ENCODE measurements at places on chromosomes 1 and 21. TPM values are rescaled to one million over a fixed set of nuclear protein-coding genes. Genes with fewer than 3 reads are reported as not detected.

DIO1 gene
- not detected for total RNA-seq

OR14A16 gene
- not detected for total RNA-seq

FCRL3 gene
- not detected for total RNA-seq

SPRR2F gene
- 1.3 TPM for total RNA-seq

SELENOF gene
- total RNA-seq: 70.0 TPM

OPTC gene
- total RNA-seq: not detected

NUCKS1 gene
- total RNA-seq: 39.2 TPM

CLEC20A gene
- total RNA-seq: not detected

- H3K4me3 ChIP-seq: no peak overlapping the region
- H3K4me1 ChIP-seq: peaks cover 7% of the 10 kb centered on the region
- DNase-seq: no peak
Measured at GRCh38 chr1:17671741-17672140, 83.4 kb upstream of the ACTL8 start.

DNA sequence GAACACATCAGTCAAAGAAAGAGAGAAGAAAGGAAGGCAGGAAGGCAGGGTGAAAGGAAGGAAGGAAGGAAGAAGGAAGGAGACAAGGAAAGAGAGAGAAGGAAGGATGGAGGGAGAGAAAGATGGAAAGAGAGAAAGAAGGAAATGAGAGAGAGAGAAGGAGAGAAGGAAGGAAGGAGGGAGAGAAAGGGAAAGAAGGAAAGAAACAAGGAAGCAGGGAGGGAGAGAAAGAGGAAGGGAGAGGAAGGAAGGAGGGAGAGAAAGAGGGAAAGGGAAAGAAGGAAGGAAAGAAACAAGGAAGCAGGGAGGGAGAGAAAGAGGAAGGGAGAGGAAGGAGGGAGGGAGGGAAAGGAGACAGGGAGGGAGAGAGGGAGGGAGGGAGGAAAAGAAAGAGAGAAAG lies 35.4 kb upstream of the SAMD11 start:
- DNase-seq: no peak
- H3K4me1 ChIP-seq: no peaks in the 10 kb centered on the region
- H3K27me3 ChIP-seq: no peaks in the 10 kb centered on the region
- no peak overlapping the region for H3K27ac ChIP-seq
- no peaks in the 10 kb centered on the region for H3K36me3 ChIP-seq

DNA sequence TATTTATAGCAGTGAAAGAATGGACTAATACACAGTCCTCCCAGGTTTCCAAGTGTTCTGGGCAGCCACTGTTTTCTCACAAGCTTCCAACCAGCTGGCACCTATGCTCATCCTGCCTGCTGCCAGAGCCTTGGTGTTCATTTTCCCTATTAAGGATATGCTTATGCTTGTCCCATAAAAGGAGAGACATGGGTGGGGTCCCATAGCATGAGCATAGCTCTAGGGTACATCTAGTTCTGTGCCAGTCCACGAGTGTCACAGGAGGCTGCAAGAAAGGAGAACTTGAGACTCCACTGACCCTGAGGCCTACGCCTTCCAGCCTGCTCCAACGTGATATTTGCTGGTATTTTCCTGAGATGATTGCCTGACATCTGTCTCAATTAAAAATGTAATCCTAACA lies 192.4 kb upstream of the PTGFR start:
- DNase-seq: no peak
- H3K27me3 ChIP-seq: no peaks in the 10 kb centered on the region
- H3K36me3 ChIP-seq: no peaks in the 10 kb centered on the region
- H3K27ac ChIP-seq: no peak overlapping the region
- H3K4me1 ChIP-seq: no peaks in the 10 kb centered on the region

DNA sequence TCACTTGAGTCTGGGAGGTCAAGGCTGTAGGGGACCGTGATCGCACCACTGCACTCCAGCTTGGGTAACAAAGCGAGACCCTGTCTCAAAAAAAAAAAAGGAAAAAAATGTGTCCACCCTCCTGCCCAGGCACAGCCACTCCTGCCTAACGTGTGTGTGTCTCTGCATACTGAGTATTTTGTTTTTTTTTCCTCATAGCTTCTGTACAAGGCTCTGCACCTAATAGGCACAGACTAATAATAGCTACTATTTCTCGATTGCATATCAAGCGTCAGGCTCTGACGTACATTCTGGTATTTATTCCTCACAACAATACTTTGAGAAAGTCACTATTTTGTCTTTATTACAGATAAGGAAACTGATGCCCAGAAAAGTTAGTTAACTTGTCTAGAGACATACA lies 5.0 kb downstream of the PTGFRN start:
- H3K4me3 ChIP-seq: no peak overlapping the region
- DNase-seq: no peak
- no peaks in the 10 kb centered on the region for H3K36me3 ChIP-seq
- H3K27ac ChIP-seq: no peak overlapping the region
- H3K27me3 ChIP-seq: no peaks in the 10 kb centered on the region

- no peaks in the 10 kb centered on the region for H3K27me3 ChIP-seq
- peaks cover 9% of the 10 kb centered on the region for H3K4me1 ChIP-seq
- no peaks in the 10 kb centered on the region for H3K36me3 ChIP-seq
- no peak overlapping the region for H3K4me3 ChIP-seq
Measured at GRCh38 chr1:177301425-177302124, 130.8 kb downstream of the BRINP2 start.

GRCh38 chr1:77300566-77300965 lies 18.7 kb downstream of the AK5 start:
- no peak overlapping the region for H3K27ac ChIP-seq
- no peak overlapping the region for H3K4me3 ChIP-seq
- no peaks in the 10 kb centered on the region for H3K27me3 ChIP-seq
- DNase-seq: no peak

DNA sequence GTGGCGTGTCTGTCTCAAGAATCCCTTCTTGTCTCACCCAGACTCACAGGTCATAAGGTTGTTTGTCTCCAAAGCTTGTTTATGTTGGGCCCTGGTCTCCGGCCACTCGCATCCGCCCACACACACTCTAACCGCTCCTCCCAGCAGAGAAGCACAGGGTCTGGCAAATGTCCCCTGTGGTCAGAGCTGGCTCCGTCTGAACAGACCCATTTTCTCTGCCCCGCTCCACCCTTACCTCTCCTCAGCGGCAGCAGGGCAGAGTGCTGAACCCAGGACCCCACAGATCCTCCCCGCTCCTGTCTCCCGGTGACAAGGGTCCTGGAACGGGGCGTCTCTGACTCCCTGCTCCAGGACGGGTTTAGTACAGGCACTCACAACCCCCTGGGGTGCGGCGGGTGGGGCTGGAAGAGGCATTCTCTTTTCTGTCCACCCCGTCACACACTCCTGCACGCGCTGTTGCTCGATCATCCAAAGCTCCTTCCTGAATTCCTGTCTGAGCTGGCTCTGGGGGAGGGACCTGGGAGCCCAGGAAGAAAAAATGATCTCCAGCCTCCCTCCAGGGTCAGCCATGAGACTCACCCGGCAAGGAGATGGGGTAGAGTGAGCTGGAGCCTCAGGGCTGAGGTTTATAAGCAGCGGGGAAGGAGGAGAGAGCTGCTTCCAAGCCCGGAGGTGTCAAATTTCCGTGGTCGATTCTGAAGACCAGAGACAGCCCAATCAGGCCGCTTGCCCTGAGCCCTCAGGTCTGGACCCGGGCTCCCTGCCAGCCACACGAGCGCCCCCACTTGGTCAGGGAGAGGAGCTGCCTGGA lies at the start of gene S100A13:
S100A13 (minus strand) TSS at position 602 of the 811 bp plus-strand sequence. CDS start 1,033 bp downstream, outside the sequence.
- H3K36me3 ChIP-seq: no peaks in the 10 kb centered on the region
- peaks cover 25% of the 10 kb centered on the region for H3K4me1 ChIP-seq
- peak within 1 kb of the TSS; percentile 87 for H3K27ac ChIP-seq
- H3K4me3 ChIP-seq: peak within 1 kb of the TSS; percentile 24

DNA sequence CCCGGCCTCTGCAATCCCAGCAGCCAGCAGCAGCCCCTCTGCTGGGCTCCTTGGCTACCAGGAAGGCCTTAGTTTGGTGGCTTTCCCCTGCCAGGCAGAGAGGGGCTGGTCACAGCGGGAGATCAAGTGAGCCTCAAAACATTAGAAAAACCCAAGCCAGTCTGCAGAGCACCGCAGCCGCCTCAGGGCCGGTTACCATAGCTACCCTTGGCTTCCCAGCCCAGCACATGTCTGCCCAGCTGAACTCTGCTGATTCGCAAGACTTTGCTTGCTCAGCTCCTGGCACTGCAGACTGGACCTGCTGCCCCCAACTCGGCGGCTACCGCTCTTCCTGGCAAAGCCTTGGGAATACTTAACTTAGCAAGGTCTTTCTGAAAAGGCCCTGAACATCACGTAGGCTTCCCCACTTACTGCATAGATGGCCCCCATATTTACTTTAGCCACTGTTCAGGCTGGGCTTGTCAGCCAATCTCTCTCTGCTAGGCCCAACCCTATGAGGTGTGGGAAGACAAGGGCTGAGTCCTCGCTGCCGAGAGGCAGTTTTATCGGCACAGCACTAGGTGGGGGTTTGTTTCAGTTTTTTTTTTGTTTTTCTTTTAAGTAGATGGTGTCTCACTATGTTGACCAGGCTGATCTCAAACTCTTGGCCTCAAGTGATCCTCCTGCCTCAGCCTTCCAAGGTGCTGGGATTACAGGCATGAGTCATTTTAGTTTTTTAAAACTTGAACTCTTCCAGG lies 28.6 kb upstream of the PLEKHG5 start:
- no peak overlapping the region for H3K4me3 ChIP-seq
- no peaks in the 10 kb centered on the region for H3K27me3 ChIP-seq
- no peaks in the 10 kb centered on the region for H3K4me1 ChIP-seq
- DNase-seq: no peak

- no peaks in the 10 kb centered on the region for H3K27me3 ChIP-seq
- peak within 1 kb of the TSS; percentile 98 for H3K27ac ChIP-seq
- no peak for DNase-seq
- peak within 1 kb of the TSS; percentile 89 for H3K4me3 ChIP-seq
- H3K36me3 ChIP-seq: no peaks in the 10 kb centered on the region
- peaks cover 17% of the 10 kb centered on the region for H3K4me1 ChIP-seq
Measured at GRCh38 chr1:93180723-93181613, at the start of gene CCDC18. Gene CCDC18, plus strand, starts transcription at chr1:93180724. Its CDS starts 2,638 bp downstream, at chr1:93183362.

DNA sequence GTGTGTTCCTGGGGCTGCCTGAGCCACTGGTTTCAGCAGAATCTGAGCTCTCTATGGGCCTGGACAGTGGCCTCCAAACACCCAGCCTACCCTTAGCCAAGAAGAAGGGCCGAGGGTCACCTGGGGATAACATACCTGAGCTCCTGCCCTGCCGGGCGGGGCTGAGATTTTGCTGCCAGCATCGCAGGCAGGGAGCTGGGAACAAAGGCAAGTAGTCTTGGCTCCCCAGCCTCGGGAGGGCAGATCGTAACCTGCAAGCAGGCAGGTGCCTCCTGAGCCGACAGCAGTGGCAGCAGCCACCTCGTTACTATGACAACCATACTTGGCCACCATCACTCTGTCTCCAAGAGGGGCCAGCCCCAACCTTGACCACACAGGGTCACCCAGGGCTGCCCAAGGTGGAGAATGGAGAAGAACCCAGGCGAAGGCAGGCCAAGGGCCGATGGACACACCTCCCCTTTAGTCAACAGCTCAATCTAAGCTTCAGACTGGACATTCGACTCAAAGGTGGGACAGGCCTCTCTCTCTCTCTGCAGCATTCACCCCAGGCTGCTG lies 54.6 kb downstream of the TOMM20 start:
- no peaks in the 10 kb centered on the region for H3K36me3 ChIP-seq
- H3K4me3 ChIP-seq: no peak overlapping the region
- H3K27me3 ChIP-seq: no peaks in the 10 kb centered on the region
- H3K4me1 ChIP-seq: peaks cover 88% of the 10 kb centered on the region
- peak; percentile 84 for DNase-seq
- H3K27ac ChIP-seq: peak overlapping the region; percentile 99

DNA sequence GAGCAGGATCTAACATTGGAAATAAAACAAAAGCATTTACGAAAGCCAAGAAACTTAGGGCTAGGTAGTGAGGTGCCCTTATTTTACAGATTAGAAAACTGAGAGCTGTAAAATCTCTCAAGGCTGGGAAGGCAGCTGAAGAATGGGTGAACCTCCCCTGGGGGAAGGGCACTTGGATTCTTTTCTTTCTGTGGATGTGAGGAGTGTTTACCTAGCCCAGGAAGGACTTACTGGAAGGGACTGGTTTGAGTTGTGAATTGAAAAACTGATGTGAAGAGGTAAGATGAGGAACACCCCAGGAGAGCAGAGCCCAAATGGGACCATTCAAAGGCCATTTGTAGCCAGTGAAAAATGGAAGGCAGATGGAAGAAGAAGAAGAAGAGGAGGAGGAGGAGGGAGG lies 74.7 kb upstream of the NGF start:
- H3K27me3 ChIP-seq: no peaks in the 10 kb centered on the region
- no peak for DNase-seq
- H3K27ac ChIP-seq: no peak overlapping the region
- H3K4me1 ChIP-seq: no peaks in the 10 kb centered on the region
- no peak overlapping the region for H3K4me3 ChIP-seq

- H3K4me3 ChIP-seq: no peak overlapping the region
- no peak for DNase-seq
- no peak overlapping the region for H3K27ac ChIP-seq
Measured at GRCh38 chr1:163248064-163248463, 45.3 kb upstream of the RGS5 start.

DNA sequence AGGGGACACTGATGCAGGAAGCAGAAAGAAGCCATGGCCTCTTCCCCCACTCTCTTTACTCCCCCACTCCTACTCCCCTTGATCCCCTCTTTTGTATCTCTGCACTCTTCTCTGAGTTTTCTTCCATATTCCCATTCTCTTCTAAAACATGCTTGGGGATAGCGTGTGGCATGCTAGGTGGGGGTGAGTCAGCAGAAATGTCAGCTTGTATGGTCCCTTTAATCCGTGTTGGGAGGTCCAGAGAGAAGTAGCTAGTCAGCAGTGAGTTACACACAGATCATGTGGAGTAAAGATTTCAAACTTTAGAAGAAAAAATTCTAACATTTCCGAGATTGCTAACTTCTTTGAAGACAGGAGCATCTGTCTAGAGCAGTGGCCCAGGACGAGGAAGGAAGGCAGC lies 4.0 kb upstream of the KCNK1 start:
- no peak overlapping the region for H3K27ac ChIP-seq
- H3K4me1 ChIP-seq: peaks cover 9% of the 10 kb centered on the region

DNA sequence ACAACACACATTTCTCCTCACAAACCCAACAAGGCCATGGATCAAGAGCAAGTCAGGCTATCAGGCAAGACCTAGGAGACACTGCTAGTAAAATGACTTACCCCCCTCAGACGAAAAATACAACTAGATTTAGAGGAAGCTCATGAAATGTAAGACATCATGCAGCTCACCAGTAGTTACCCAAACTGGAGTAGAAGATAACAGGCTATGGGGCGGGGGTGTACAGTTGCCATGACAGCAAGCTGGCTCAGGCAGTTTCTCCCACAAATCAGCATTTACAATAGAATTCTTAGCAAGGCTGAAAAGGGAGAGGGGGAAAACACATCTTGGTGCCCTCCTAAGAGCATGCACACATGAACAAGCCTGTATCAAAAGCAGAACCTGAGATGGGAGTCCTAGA lies 13.9 kb downstream of the TPM3 start:
- no peaks in the 10 kb centered on the region for H3K27me3 ChIP-seq
- peak overlapping the region; percentile 86 for H3K27ac ChIP-seq
- H3K36me3 ChIP-seq: peaks cover 7% of the 10 kb centered on the region
- DNase-seq: no peak
- no peak overlapping the region for H3K4me3 ChIP-seq
- peaks cover 65% of the 10 kb centered on the region for H3K4me1 ChIP-seq

GRCh38 chr21:33541105-33541711 lies 709 bp downstream of the GART start:
- peaks cover 32% of the 10 kb centered on the region for H3K4me1 ChIP-seq
- H3K36me3 ChIP-seq: peaks cover 7% of the 10 kb centered on the region
- H3K27ac ChIP-seq: peak overlapping the region; percentile 99
- DNase-seq: no peak
- H3K4me3 ChIP-seq: peak overlapping the region; percentile 50

All from body of pancreas (tissue), 4 donors.